ENCODE measurements at places on chromosomes 2 and 18. TPM values are rescaled to one million over a fixed set of nuclear protein-coding genes. Genes with fewer than 3 reads are reported as not detected.

CIB4 gene
- total RNA-seq = not detected

SLC9A4 gene
- total RNA-seq = not detected

SCYGR6 gene
- total RNA-seq = not detected

NEB gene
- total RNA-seq = 2.6 TPM

WDR43 gene
- 55.1 TPM for total RNA-seq

TSPYL6 gene
- total RNA-seq = not detected

TFCP2L1 gene
- 7.5 TPM for total RNA-seq

PECR gene
- total RNA-seq = 6.3 TPM

NCKAP5 gene
- total RNA-seq = 6.1 TPM

CD28 gene
- total RNA-seq = 2.2 TPM

TBC1D8 gene
- 89.7 TPM for total RNA-seq
